ENCODE measurements at places on chromosomes 1 and 21.

GRCh38 chr1:172874950-172875349 is 175.8 kb downstream of the TNFSF18 start:
- DNase-seq: no peak

GRCh38 chr1:97649591-97649990 is 271.2 kb downstream of the DPYD start:
- DNase-seq: no peak

GRCh38 chr1:152757747-152758146 is at the start of gene KPRP:
KPRP (plus strand) TSS chr1:152758025; CDS start chr1:152759589, 1,564 bp downstream.
- DNase-seq: no peak

GRCh38 chr1:214259353-214259977 is 21.5 kb upstream of the SMYD2 start:
- no peak for DNase-seq

DNA sequence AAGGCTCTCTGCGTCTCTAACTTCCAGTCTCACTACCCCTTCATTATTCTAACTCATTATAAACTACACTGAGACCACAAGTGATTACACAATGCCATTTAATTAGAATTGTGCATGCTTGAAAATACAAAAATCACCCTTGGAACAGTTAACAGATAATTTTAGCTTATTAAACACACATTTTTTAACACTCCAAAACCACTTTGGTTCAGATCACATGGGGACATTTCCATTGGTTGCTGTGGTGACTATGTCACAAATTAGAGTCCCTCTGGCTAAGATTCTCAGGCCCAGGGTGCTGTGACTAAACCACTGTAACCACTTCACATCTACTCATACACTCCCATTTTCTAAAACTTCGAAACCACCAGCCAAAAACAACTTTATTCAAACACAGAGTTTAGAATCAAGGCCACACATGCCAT is 43.0 kb downstream of the JAK1 start:
- DNase-seq: no peak

DNA sequence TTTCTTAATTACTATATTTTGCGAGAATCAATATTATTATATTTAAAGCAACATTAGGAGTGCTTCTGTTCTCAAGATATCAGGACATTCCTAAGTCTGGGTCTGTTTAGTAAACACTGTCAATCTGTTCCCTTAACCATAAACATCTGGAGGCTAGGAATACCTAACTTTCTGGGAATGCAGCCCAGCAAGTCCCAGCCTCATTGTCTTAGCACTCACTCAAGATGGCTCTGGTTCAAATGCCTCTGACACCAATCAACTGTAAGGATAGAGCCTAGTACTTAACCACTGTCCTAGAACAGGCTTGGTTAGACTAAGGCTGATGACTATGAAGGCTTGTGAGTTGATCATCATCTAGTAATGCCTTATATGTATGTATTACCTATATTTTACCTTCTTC is 61.5 kb downstream of the TNN start:
- no peak for DNase-seq

DNA sequence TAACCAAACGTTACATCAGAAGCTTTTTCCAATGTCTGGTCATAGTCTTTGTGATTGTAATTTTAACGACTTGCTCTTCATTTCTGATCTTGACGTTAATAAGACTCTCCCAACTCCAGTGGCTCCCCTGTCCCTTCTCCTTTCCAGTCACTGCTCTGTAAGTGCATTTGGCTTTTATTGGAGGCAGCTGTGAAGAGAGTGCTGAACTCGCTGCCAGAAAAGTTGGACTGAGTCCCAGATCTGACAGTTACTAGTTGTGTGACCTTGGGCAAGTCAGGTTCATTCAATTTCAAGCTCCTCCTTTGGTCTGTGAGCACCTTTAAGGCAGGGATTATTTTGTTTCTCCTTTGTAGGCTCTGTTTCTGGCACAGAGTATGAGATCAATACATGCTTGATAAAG is 109.6 kb upstream of the TSPAN2 start:
- peak; percentile 30 for DNase-seq

GRCh38 chr1:164311377-164311776 is 247.6 kb upstream of the PBX1 start:
- no peak for DNase-seq

DNA sequence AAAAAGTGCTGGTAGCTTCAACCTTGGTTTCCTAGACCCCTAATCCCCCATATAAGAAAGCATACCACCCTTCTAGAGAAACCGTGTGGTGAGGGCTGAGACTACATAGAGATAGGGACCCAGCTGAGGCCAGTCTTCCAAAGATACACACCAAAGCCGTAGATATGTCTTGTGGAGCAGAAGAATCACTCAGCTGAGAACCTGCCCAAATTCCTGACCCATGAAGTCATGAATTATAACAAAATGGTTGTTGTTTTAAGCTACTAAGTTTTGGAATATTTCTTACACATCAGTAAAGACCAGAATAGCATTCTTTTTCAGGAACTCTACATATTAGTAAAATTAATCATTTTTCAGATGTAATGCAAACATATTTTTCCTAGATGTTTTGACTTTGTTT is 3.3 kb upstream of the SNRPE start:
- DNase-seq: no peak

DNA sequence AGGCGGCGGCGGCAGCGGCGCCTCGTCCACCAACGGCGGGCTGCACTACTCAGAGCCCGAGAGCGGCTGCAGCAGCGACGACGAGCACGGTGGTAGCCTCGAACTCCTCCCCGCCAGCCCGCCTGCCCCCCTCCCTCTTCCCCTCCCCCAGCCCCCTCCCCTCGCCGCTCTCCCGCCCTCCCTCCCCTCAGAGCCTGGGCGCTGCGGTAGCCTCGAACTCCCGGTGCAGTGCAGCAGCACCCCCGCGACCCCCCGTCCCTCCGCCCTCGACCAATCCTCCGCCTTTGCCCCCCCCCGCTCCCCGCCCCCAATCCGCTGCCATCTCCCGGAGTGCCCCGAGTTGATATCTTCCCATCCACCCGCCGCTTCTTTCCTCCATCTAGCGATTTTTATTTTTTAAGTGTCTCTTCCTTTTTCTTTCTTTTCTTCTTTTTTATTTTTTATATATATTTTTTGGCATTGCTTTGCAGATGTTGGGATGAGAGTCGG is 516 bp downstream of the RCOR3 start:
- peak; percentile 78 for DNase-seq

- DNase-seq: no peak
These were observed 39.7 kb upstream of the NRIP1 start for GRCh38 chr21:15104470-15104869.

DNA sequence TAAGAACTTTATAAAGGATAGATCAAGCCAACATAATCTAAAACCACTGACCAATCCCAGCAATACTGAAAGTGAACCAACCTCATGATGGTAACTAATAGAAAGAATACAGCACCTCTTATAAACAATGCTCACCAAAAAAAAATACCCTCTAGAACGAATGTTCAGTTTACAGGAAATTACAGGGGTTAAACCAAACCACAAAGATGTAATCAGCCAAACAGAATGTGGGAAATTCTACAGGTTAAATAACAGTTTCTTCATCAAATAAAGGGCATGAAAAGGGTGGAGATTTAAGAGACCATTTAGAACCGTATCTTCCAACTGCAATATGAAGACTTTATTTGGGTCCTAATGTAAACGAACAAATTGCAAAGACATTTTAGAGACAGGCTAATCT is 30.4 kb downstream of the ARID4B start:
- DNase-seq: no peak

- peak; percentile 65 for DNase-seq
These were observed 379 bp downstream of the PPCS start for GRCh38 chr1:42456754-42457089.

DNA sequence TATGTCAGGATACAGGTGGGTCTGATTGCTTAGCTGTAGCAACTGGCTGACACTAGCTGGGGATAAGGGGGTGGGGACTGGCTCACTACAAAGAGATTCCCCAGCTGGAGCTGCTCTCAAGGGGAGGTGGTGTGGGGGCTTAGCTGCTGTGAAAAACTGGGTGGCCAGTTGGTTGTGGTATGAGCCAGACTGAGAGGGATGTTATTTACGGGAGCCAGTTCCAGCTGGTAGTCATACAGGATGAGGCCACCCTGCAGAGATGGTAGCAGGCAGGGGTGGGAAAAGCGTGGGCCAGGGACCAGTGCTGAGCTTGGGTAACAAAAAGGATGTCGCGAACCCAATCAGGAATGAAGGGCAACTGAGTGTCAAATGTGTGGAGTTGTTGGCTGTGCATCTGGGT is 204.0 kb upstream of the C21orf91 start:
- DNase-seq: no peak

DNA sequence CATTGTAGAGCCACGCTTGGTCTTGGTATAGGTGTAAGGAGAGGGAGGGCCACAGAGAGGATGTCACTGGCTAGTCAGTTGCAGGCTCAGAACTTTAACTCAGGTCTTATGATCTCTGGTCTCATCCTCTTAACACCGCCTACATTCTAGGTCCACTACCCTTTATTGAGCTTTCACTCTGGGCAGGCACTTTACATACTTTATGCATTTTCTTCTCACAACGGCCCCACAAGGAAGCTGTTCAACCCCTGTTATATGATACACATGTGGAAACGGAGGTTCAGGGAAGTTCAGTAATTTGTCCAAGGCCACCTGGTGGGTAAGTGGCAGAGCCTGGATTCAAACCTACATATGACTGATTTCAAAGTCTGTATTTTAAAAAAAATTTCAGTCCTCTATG is 25.3 kb upstream of the RCAN3 start:
- DNase-seq: no peak

DNA sequence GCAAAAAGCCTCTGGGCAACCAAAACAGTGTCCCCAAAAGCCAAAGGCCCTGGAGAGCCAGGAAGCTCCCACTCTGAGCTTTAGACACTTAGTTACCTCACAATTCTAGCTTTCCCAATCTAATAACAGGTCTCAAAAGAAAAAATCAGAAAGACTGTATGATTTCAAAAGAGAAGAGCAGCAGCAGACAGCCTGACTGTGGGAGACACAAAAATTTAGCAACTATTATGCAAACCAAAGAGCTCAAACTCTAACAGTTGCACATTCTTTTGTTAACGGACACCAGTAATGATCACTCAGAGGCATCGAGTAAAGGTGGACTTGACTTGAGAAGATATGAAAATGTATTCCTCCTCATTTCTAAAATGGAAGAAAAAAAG is 160.1 kb downstream of the SLC45A1 start:
- no peak for DNase-seq

- DNase-seq: peak; percentile 96
These were observed 6.2 kb downstream of the KRTAP10-12 start for GRCh38 chr21:44702973-44703730.

DNA sequence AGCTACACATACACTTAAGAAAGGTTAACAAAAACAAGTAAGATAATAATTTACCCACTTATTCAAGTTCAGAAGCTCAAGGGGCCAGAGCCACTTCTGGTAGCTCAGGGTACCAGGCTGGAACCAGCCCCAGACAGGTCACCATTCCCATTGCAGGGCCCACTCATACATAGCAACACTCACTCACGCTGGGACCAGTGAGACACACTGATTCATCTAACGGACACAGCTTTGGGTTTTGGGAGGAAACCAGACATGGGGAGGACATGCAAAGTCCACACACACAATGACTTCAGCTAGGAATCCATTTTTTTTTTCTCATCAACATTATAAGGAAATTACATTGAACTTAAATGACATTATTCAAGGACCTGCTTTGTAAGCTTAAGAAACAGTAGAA is 169.1 kb downstream of the ZC3H11B start:
- DNase-seq: no peak

GRCh38 chr1:50271968-50272578 is 151.2 kb downstream of the DMRTA2 start:
- no peak for DNase-seq

GRCh38 chr1:78607334-78607927 is 12.8 kb upstream of the IFI44L start:
- DNase-seq: no peak

GRCh38 chr1:204258213-204259115 is 44.7 kb upstream of the GOLT1A start:
- DNase-seq: peak; percentile 26

DNA sequence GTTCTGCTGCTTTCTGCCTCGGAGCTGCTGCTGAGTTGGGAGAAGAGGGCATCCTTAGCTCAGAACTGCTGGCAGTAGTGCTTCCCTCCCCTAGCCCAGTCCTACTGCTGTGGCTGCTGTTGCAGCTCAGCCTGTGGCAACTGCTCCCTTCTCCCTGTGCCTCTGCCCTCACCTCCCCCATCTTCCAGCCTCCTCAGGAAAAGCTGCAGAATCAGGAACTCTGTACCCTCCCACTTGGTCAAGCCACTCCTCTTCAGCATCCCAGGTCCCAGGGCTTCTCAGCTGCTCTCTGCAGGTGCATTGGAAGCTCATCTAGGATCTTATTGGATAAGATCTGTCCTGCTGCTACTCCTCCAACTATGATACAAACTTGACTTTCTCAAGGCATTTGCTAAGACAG is 316.7 kb downstream of the BRINP2 start:
- DNase-seq: no peak

DNA sequence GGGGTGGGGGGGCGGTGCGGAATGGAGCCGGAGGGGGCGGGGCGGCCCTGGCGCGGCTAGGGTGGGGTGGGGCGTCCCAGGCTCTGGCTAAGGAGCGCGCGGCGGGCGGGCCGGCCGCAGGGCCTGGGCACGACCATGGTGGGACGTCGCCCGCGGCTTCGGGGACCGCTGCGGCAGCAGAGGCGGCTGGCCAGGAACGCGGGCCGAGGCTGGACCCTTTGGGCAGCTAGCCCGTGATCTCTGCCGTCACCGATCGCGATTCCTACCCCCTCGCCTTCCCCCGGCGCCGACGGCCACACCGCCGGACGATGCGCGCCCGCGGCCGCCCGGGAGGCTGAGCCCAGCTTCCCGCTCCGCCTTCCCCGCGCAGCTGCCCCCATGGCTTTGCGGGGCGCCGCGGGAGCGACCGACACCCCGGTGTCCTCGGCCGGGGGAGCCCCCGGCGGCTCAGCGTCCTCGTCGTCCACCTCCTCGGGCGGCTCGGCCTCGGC is at the start of gene MAP3K21:
Gene MAP3K21, plus strand, starts transcription at position 74 of the 491 bp plus-strand sequence. Its CDS starts 305 bp downstream, at position 379.
- peak; percentile 32 for DNase-seq
